Fibroblast of pulmonary artery (primary cell): ENCODE measurements at places on chromosomes 4 and X.

DNA sequence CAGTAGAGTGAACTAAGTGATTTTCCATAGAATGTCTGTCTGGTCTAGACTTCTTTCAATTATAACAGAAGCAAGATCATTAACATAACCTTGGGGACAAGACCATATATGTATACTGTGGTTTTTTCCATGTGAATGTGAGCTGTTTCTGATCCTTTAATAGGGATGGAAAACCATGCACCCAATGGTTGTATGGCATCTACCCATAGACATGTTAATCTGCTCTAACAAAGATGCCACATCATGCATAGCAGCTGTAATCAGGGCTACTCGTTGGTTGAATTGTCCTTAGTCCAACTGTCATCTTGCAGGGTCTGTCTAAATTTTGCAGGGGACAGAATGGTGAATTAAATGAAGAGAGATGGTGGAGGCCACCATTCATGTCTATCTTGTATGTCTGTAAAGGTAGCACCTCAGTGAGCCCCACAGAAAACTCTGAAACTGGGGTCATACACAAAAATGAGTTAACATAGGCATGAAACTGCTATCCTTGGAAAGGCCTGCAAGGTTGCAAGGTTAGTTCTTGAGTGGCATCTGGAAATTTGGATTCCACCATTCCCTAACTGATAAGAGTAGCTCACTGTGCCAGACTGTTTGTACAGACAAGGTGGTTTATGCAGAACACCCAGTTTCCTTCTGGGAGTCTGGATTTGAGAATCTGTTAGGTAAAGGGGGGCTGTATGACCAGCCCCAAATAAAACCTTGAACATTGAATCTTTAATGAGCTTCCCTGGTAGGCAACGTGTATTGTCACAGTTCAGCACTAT lies 16.5 kb downstream of the THAP6 start:
- DNase-seq = no peak

DNA sequence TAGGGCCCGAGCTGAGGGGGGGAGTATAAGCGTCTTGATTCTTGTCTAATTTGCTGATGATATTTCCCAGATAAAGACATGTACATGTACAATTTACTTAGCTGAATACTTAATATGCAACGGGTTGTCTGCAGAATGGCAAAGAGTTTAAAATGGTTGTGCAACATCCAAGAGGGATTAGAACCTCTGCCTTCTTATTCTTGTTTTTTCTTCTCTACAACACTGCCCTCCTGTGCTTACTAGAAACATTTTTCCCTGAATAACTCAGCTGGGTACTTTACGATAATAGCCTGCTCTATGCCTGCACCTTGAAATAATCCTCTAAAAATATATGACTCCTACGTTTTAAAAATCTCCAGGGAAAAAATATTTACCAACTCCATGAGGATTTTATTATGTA lies 41.8 kb downstream of the INTS12 start:
- peak; percentile 67 for DNase-seq

- DNase-seq = no peak
Measured at GRCh38 chr4:105455998-105456397, 17.9 kb downstream of the PPA2 start.

DNA sequence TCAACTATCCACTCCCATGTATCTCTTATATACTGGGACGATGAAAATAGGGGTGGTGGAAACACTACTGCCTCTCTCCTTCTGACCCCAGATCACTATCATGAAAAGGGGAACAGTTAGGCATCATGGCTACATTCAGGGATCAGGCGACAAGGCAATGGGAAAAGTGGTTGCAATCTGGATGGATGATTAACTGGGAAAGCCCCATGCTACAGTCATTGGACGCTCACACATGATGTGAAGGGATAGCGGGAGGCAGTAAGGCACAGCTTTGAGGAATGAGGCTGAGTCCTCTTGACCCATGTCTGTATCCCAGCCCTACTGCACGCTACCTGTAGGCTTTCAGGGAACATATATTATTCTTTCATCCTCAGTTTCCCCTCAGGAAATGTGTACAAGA lies 10.2 kb downstream of the GASK1B start:
- no peak for DNase-seq

DNA sequence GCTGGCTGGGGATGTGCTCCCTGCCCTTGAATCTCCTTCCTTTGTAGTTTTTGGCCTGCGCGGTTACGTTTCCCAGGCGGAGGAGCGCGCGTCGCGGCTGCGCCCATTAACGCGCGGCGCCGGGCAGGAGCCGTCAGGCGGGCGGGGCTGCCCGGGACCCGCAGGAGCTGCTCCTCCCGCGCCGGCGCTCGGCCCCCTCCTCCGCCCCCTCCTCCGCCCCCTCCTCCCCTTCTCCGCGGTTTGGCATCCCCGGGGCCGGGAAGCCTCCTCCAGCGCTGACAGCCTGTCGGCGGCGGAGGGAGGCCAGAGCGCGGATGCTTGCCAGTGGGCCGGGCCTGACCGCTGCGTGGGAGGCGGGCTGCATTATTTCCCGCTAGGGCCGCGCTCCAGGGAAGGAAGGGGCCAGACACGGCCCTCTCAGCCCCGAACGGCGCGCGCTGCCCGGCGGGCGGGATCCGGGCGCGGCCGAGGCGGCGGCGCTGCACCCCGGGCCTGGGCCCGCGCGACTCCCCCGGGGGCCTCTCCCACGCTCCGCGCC lies at the start of gene DCLK2:
DCLK2 (plus strand) TSS at position 405 of the 538 bp plus-strand sequence. CDS start 583 bp downstream, outside the sequence.
- peak; percentile 91 for DNase-seq

DNA sequence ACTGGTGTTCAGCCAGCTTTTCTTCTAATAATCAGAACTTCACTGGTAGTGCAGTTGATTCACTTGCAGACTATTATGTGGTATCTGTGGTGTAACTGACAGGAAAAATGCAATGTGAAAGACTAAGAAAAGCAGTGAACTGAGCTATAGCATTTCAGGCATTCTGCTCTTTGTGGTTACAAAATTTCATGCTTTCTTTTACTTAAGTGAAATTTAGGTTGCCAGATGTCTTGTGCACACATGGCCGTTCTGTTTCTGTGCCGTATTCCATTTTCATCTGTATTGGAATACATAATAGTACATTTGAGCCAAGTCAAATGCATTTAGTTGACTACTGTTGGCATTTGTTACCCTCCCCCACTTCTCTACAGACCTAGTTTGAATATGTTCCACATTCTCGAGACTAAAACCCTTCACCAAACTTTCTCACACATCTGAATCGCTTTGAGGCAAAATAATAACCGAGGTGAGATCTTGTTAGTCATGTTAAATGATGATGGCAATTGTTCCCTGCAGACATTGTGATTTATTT lies 8.2 kb downstream of the RTL3 start:
- peak; percentile 50 for DNase-seq

DNA sequence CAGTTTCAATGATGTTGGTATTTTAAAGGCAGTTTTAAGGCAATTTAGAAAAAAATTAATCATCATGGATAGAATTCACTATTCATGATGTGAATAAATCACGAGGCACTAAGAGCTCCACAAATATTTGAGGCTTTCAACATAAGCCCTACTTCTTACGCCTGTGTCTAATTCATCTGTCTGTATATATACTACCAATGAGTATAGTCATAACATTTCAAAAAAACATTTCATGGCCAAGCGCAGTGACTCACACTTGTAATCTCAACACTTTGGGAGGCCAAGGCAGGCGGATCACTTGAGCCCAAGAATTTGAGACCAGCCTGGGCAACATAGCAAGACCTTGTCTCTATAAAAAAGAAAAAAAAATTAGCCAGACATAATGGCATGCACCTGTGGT lies 56.5 kb downstream of the FBXL5 start:
- no peak for DNase-seq

DNA sequence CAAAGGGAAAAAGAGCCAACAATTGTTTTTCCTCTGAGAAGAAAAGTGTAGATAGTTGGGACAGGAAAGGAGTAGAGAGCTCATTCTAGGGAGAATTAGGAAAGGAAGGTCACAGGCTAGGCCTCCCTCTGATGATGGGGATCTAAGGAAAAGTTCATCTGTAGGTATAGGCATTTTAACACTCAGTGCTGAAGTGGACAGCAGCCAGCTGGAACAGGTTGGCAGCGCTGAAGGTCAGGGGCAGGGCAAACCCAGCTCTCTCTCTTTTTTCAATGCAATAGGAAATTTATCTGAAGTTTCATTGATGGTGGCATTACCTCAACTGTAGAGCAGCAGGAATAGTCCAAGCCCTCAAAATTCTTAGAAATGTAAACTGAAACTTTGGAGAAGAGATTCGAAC lies 98.5 kb upstream of the ETNPPL start:
- DNase-seq = peak; percentile 31

DNA sequence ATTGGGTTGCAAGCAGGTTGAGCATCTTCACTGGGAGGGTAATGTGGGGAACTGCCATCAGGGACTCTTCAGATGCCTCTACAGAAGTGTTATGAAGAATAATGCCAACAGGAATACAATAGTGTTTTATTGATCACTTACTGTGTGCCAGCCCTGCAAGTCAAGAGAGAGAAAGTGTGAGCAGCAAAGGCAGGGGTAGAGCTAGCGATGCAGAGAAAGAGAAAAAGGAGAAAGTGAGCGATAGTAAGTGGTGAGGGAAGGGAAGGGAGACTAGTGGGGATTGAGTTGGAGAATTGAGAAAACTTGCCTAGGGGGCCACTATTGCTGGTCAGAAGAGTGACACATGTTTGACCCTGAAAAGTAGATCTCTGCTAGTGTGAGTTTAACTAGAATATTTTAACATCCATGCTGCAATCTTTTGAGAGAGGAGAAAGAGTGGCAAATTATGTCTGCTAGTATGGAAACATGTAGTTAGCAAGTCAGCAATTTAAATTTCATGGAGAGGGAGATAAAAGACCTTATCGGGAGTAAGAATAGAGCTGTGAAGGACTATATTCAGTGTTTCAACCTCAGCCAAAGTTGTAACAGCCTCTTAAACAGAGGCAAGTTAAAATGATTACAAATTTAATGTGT lies 12.2 kb downstream of the AFF1 start:
- DNase-seq = no peak

GRCh38 chrX:104696667-104697066 lies 130.7 kb downstream of the IL1RAPL2 start:
- no peak for DNase-seq

GRCh38 chr4:166458756-166459155 lies 585.7 kb downstream of the TLL1 start:
- peak; percentile 19 for DNase-seq

DNA sequence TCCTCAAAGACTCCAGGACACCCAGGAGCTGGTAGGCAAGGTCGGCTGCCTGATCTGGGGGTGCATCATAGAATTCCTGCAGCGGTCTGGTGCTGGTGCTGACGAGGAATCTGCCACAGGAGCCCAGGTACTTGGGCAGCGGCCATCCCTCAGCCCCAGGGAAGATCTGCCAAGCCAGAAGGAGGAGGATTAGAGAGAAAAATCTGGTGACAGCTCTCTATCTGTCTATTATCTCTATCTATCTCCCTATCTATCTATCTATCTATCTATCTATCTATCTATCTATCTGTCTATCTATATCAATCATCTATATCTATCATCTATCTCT lies 46.7 kb downstream of the DIPK2B start:
- no peak for DNase-seq

DNA sequence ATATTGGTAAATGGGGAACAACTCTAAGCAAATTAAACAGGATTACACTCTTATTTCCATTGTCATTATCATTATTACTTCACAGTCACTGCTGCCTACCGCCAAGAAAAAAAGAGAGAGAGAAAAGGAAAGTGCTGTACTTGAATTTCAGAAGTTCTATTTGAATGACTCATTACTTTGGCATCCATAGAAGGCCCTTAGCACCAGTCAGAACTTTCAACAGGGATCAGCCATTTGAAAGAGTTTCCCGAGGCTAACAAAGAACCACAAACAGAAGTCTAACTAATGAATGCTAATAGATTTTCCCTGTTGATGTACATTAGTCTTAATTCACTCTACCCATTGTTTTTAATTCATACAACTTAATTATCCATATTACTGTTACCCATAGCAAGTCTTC lies 116.3 kb downstream of the SHROOM4 start:
- DNase-seq = peak; percentile 80

GRCh38 chr4:31085689-31086088 lies 365.5 kb downstream of the PCDH7 start:
- DNase-seq = no peak

GRCh38 chr4:587671-588350 lies 11.7 kb upstream of the TMEM271 start:
- no peak for DNase-seq

GRCh38 chr4:85402371-85402770 lies 72.6 kb upstream of the ARHGAP24 start:
- peak; percentile 94 for DNase-seq

GRCh38 chr4:106367072-106367471 lies 1.5 kb downstream of the GIMD1 start:
- no peak for DNase-seq

- no peak for DNase-seq
Measured at GRCh38 chr4:119750771-119751170, 122.2 kb upstream of the PDE5A start.

DNA sequence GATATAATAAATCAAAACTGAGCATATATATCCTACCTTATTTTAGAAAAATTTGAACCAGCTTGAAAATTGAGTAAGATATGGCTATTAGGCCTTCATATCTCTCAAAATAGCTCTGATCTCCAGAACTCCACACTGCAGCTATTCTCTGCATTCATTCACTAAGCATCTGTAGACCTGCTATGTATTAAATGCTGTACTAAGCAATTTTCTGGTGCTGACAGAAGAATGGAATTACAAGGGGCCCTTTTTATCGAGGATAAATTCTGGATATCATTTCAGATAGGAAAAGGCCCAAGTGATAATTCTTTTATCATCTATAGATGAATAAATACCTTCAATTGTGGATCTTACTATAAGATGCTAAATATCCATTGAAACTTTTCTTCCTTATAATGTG lies 1.9 kb downstream of the THAP6 start:
- no peak for DNase-seq

DNA sequence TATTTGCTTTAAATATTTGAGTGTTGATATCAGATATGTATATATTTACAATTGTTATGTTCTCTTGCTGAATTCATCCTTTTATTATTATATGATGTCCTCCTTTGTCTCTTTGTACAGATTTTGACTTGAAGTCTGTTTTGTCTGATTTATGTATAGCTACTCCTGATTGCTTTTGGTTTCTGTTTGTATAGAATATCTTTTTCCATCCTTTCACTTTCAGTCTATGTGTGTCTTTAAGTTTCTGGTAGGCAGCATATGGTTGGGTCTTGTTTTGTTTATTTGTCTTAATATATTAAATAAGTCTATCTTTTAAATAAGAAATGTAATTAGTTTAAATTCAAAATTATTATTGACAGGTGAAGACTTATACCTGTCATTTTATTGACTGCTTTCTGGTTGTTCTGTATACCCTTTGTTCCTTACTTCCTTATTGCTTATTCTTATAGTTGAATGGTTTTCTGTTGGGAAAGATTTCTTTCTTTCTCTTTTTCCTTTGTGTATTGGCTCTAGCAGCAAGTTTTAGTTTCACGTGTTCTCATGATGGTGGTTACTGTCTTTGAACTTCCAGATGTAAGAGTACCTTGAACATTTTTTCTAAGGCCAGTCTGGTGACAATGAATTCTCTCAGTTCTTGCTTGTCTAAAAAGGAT lies 31.1 kb downstream of the RAB28 start:
- DNase-seq = no peak
